ENCODE measurements at places on chromosomes 11 and 22.

GRCh38 chr11:102729849-102730815 lies 5.4 kb upstream of the MMP8 start:
- no peak for DNase-seq

DNA sequence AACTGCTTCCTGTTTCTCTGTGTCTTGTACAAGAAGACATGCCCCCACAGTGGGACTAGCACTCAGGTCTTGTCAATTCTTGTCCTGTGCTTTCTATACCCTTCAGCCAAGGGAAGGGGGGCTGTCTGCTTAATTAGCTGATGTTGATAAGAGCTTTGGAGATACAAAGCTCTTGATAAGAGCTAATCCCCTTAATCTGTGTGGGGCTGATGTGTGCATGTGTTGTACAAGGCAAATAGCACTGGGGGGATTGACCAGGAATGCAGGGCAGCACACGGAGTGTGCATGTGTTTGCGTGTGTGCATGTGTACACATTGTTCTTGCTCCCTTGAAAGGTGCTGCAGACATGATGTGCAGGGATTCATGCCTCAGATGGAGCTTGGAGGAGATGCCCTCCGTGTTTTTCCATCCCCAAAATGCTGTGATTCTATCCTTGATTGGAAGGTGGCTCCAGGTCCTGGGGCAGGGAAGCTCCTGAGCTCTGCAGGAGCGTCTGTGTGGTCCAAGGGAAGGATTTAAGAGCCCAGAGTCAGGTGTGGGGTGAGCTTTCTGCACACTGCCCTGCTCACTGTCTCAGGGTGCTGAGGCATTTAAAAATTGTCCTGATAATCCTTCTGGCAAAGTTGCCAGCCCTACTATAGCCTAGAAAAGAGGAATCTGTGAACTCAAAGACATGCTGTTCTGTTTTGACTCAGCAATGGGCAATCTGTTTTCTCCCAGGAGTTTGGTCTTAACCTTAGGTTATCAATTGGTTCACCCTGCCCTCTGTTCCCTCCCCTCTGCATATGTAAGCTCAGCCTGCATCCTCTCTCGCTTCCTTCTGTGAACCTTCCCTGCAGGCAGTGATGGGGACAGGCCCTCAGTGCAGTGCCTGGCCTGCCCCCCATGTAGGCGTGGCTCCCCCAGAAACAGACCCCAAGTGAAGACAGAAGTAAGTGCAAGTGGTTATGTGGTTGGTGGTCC lies 102.0 kb downstream of the GRIK4 start:
- DNase-seq, result no peak

- no peak for DNase-seq
Observed at GRCh38 chr22:38162881-38163843, 18.5 kb downstream of the PLA2G6 start.

- DNase-seq, result no peak
Observed at GRCh38 chr11:44634401-44635281, 69.2 kb downstream of the CD82 start.

GRCh38 chr11:22193348-22194051 lies 615 bp downstream of the ANO5 start:
- no peak for DNase-seq
